ENCODE measurements at places on chromosomes 1 and 21. TPM values are rescaled to one million over a fixed set of nuclear protein-coding genes. Genes with fewer than 3 reads are reported as not detected.

The BSND gene
- total RNA-seq, result not detected

The HSD3B1 gene
- not detected for total RNA-seq

The FAM72D gene
- 3.9 TPM for total RNA-seq

The GNL2 gene
- total RNA-seq, result 91.9 TPM

The C4BPA gene
- not detected for total RNA-seq

The KCNA10 gene
- not detected for total RNA-seq

The MCOLN3 gene
- not detected for total RNA-seq

The SPRR2G gene
- not detected for total RNA-seq

The ESPN gene
- 0.65 TPM for total RNA-seq

The PLA2G2F gene
- not detected for total RNA-seq

The CGN gene
- 1.7 TPM for total RNA-seq

Data from thoracic aorta endothelial cell (primary cell).